NCI-H2227 treated with DMSO at 0.1 percent for 48 hours (cell line): ENCODE measurements at places on chromosomes 7 and 10.

- no peak for DNase-seq
These were observed 25.1 kb downstream of the DOCK1 start for GRCh38 chr10:126930131-126930882.

DNA sequence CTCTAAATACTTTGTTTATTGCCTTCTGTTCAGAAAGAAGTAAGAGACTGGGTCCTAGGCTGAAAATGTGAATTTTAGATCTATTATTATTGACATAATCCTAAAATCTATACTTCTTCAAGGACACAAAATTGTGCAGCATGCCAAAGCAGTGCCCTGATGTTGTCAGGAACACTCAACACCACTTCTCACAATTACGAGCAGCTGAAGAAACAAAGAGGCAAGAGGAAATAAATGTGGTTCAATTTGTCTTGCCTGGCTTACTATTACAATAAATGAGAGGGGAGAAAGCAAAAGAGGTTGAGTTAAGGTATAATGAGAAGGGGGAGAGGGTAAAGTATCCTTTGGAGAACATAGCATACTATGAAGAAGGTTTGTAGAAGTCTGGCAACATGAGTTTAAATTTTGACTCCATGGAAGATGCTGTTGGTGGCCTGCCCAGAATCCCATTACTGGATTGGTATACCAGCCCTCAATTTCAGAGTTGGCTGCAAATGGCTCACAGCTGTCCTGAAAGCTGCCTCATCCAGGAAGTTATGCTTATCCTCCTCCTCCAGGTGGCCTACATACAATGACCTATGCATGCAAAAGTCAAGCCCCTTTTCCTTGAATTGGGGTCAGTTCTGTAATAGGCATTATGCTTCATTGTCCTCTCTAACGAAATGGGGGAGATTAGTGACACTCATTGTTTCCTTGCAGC is 274.6 kb upstream of the SMIM30 start:
- DNase-seq: no peak

- DNase-seq: no peak
These were observed 92.8 kb downstream of the TMEM130 start for GRCh38 chr7:98777051-98777450.

GRCh38 chr10:67763499-67764011 is 67.6 kb upstream of the CTNNA3 start:
- DNase-seq: peak; percentile 78

DNA sequence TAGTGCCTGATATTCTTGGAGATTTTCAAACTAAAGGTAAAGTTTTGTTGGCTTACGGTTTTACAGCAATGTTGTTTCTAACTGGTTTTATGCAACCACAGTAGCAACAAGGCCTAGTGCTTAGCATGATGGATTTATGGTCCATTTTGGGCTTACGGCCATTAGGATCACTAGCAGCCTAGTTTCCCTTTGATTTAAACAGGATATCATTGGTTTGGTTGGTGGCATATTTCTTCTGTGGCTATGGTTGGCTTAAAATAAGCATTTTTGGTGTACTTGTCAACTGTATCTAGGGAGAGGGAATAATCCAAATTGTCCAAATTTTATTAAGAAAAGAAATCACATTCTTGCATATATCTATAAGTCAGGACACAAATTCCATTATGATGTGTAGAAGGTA is 194.0 kb downstream of the HDAC9 start:
- DNase-seq: no peak
